ENCODE measurements at places on chromosomes 12 and 14.

- no peak for DNase-seq
These were observed 35.3 kb downstream of the FBXW8 start for GRCh38 chr12:116945886-116946550.

DNA sequence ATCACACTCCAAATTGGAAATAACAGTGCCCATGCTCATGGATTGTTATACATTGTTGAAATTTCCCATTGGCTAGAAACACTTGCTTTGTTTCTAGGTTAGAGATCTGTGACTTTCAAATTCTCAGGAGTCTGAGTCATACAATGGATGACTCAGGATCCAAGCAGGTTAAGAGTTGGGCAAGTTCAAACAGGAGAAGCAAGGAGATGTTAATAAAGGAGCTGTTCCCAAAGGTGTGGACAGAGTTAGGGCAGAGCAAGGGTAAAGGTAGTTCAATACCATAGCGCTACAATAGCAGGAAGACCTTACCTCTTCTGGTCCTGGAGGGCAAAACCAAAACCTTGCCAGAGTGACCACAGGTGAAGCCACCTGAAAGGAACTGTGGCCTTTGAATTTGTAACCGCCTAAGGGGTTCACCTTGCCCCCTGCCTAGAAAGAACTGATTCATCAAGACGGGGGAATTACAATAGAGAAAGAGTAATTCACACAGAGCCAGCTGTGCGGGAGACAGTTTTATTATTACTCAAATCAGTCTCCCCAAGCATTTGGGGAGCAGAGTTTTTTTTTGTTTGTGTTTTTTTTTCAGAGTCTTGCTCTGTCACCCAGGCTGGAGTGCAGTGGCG, 4.2 kb upstream of the AMN1 start:
- peak; percentile 10 for DNase-seq

- no peak for DNase-seq
These were observed 23.6 kb downstream of the IRF2BPL start for GRCh38 chr14:77004711-77005460.

DNA sequence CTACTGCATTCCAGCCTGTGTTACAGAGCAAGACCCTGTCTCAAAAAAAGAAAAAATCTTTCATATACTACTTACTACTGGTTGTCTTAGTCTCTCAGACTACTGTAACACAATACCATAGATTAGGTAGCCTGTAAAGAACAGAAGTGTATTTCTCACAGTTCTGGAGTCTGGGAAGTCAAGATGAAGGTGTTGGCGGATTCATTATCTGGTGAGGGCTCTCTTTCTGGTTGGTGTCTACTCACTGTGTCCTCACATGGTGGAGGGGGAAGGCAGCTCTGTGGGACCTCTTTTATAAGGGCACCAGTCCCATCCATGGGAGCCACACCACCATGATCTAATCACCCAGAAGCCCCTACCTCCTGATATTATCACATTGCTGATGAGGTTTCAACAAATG, 14.4 kb downstream of the WDR20 start:
- DNase-seq, result no peak

DNA sequence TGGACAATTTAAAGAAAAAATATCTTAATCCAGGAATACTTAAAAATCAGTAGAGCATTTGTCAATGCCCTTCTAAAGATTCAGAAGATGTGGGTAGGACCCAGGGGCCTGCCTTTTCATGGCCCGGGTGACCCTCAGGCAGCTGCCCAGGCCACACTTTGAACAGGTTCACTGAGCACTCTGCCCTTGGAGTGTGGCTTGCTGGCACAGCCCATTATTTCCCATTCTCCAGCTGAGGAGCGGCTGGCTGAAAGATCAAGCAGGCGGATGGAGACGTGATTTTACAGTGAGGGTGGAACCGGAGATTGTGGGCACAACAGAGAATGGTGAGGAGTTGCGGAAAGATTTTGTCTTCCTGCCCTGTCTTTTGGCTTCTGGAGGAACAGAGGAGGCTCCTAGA, 7.1 kb upstream of the PRPH start:
- no peak for DNase-seq

DNA sequence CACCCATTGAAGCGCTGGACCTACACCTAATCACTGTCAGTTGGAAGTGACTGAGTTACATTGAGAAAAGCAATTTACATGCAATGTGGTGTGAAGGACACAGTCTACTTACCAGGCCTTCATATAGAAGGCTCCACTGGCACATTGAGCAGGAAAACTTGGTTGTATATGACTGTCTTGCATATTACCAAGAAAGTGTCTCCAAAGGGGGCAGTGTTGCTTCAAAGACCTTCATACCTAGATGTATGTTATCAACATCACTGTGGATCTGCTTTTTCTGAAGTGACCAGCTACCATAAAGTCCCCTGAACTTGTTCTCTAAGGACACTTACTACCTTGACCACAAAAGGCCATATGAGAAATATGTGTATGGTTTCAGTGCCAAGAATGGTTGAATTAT, 64.1 kb downstream of the NELL2 start:
- DNase-seq, result peak; percentile 53

DNA sequence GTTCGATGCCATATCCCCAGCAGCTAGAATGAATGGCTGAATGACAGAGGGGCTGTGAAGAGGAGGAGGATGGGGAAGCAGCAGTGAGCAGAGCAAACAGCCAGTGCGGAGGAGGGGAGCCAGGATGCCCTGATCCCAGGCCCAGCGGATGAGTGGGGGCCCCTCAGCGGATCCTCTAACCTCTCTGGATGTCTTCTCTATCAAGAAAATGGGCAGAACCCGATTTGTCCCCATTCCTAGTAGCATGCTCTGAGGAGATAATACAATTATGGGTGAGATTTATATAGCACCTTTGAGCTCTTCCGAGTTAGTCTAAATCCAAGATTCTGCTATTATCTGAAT, 30.0 kb upstream of the RPLP0 start:
- DNase-seq, result no peak

DNA sequence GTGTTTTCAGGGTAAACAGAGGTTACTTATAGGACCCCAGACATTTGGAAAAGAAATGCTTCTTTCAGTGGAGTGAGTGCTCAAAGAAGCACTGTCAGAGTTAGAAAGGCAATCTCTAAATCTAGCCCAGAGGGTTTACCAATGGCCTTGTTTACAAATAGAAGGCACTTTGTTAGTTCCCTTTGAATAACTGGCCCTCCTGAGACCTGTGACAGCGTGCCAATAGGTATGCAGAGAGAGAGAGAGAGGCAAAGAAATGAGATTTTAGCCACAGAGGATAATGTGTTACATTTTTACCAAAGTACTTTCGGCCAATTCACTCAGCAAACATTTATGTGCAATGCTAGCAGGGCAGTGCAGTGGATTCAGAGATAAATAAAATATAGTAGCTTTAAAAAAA, 41.9 kb downstream of the TPH2 start:
- DNase-seq, result no peak

DNA sequence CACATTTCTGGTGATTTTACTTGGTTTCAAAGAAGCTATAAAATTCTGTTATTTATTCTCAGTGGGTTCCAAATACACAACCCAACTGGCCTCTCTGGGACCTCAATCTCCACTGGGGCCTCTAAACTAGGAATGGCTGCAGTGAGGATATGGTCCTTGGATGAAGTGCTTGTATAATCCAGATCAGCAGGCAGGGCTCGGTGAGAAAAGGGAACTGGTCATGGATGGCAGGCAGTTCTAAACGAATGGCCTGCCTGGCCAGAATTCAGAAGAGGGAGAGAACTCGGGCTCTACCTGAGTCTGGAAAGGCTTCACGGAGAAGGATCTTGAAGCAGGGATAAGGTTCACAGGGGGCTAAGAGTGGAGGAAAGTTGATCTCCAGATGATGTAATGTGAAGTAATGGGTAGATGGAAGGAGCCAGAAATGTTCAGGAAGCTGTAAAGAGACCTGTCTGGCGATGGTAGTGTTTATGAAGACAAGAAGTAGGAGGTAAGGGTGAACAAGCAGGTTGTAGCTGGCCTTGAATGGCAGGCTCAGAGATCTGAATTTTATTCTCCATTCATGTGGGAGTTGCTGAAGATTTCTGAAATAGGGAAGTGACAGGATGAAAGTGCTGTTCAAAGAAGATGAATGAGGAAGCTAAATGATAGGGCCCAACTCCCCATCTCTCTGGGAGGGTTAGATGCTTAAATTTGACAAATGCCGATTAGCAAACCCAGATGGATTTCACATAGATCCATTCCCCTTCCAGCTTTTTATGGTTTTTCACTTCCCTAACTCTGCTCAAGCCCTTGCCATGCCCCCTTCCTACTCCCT, 31.5 kb upstream of the ANO6 start:
- DNase-seq, result no peak

GRCh38 chr12:77324763-77325468, 259.5 kb upstream of the E2F7 start:
- DNase-seq, result no peak

DNA sequence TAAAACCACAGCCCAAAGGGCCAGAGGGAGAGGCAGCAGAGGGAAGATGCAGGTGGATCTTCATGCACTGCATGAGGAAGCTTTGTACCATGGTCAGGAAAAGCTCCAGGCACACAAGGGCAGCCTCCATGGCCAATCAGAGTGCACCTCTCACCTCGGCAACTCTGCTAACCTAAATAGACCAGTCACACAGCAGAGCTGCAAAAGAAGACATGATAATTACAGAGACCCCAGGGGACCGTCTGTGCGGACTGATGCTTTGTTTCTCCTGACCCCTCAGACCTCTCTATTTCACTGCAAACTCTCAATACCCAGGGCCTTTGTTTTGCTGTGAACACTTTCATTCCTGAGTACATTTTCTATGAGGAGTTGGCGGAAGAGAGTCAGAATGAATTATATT, 10.7 kb upstream of the TCL1B start:
- no peak for DNase-seq

DNA sequence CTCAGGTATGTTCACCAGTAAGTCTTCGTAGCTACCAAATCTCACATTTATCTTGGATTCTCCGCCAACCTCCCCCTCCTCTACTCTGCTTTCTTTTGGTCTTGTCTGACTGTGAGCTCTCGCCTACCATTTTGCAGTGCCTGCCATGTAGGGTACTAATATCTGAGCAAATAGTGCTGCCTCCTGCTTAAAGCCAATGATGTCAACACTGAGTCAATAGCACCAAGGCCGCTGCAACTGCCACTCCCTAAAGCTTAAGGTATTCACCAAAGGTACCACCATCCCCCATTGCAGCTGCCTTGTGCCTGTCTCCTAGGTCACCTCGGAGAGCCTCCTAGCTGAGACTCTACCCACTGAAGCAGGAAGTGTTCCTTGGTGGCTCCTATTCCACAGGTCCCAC, 114.8 kb upstream of the FUT8 start:
- no peak for DNase-seq

GRCh38 chr14:56846970-56847930, 37.0 kb upstream of the OTX2 start:
- no peak for DNase-seq

GRCh38 chr12:59619461-59620240, 23.8 kb downstream of the SLC16A7 start:
- DNase-seq, result no peak

- no peak for DNase-seq
These were observed 49.0 kb downstream of the MSRB3 start for GRCh38 chr12:65327207-65328076.

- DNase-seq, result no peak
These were observed 11.5 kb upstream of the SFSWAP start for GRCh38 chr12:131699434-131699833.

DNA sequence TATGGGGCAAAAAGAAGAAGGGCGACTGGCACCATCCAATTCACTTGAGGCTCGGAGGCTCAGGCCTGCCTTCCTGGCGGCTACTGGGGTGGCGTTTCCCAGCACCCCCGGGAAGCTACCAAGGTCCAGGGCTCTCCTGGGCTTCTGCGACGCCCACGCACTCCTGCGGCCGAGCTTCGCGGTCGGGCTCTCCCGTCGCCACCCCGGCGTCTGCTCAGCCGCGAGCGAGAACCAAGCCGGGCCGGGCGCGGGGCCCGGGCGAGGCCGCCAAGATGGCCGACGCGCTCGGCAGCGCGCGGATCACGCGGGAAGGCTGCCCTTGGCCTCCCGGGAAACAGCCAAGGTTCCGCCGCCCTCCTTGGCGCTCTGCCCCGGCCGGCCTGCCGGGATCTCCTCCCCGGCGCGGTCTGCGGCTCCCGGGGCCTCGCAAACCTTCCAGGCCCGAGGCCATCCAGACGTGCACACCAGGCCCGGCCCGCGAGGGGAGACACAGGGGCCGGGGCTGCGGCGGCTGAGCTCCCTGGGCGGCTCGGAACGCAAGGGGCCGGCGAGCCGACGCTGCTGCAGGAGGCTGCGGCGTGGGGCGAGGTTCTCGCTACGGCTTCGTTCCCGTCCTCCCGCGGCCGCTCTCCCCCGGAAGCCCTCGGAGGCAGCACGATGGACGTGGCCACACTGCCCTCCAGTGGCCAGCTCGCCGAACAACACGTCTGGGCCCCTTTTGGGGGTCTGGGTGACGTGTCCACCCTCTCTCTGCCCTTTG, 23.5 kb upstream of the ZFP36L1 start:
- DNase-seq, result peak; percentile 89

DNA sequence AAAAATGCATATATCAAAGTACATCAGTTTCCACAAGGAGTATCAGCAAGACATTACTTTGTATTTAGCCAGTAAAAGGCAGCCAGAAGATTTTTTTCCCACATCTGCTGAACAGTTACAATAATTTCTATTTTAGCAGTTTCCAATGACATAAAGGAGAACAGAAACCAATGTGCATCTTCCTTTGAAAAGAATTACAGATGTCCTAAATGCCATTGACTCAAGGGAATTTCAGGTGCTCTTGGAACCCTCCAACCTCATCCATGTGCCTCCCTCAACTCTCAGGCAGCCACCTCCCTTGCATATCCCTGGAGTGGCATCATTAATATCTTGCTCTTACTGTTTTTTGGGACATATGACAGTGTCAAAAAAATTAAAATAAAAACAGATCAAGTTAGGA, 62.2 kb upstream of the ST8SIA1 start:
- DNase-seq, result no peak

DNA sequence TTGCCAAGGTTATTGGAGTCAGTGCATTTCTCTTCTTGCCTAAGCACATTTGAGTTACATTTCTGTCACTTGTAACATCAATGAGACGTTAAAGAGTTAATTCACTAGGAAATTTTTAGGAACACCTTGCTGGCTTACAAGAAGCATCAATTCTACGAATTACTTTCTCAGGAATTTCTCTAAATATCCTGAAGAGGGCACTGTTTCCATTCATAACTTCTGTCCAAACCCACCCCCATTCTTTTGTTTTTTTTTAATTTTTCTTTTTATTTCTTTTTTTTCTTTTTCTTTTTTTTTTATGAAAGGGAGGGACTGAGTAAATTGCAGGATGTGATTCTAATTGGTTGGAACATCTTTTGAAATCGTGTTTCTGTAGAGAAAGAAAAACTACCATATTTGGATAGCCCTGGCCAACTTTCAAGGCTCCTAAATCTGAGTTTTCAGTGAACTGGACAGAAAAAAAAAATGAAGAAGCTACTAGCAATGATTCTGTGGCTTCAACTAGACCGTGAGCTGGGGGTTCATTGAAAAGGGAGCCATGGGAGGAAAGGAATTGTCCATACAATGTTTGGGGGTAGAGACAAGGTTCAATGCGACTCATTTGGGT, 285.3 kb downstream of the DAD1 start:
- DNase-seq, result no peak

DNA sequence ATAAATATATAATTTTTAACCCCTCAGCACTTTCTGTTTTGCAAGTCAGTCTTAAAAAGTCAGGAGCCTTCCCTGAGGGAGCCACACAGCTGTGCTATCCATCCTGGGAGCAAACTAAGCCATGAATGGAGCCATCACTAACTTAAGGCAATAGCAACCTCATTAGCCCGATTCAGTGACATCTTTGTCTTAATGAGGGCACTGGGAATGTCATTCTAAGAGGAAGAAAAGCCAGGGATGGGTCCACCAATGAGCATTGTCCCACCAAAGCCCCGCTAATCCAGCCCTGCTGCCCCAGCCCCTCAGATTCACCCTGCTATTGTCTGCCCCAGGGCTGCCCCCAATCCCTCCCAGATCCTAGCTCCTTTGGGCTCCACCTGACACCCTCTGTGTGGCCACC, 19.5 kb downstream of the GSC start:
- no peak for DNase-seq

All from activated CD4-positive, alpha-beta T cell treated with anti-CD3 and anti-CD28 coated beads for 4 hours (primary cell).